ENCODE measurements at places on chromosomes 2 and 18.

DNA sequence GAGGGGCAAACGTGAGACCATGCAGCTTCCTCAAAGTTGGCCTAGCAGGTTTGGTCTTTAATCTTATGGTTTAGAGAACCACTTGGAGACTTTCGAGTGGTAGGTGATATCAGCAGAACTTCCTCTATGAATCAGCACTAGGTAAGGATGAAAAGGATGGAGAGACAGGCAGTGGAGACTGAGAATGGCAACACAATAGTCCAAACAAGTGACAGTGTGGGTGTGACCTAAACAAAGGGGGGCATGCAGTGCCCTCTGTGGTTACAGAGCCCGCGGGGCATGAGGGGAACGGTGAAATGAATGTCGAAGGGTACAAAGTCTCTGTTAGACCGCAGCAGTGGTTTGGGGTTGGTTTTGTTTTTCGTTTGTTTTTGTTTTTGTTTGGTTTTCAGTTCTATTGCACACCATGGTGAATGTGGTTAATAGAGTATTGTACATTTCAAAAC lies 143.9 kb downstream of the L3MBTL4 start:
- DNase-seq: no peak

DNA sequence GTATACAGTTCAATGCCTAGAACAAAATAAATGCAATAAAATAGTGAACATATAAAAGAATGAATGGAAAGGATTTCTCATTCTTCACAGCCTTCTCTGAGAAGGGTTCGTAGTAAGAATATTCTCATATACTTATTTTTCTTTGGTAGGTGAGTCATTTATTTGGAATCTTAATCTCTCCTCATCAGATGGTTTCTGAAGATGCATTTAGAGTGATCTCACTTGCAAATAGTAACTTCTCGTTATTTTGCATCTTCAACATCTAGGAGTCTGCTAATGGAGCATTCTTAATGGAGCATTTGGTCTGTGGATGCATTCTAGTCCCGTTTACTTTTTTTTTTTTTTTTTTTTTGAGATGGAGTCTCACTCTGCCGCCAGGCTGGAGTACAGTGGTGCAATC lies 3.9 kb downstream of the UBXN4 start:
- no peak for DNase-seq

GRCh38 chr2:1153920-1154319 lies 203.3 kb downstream of the SNTG2 start:
- peak; percentile 92 for DNase-seq

GRCh38 chr2:56739413-56739812 lies 555.6 kb downstream of the CCDC85A start:
- no peak for DNase-seq

GRCh38 chr2:8374782-8375181 lies 307.1 kb upstream of the ID2 start:
- DNase-seq: no peak

DNA sequence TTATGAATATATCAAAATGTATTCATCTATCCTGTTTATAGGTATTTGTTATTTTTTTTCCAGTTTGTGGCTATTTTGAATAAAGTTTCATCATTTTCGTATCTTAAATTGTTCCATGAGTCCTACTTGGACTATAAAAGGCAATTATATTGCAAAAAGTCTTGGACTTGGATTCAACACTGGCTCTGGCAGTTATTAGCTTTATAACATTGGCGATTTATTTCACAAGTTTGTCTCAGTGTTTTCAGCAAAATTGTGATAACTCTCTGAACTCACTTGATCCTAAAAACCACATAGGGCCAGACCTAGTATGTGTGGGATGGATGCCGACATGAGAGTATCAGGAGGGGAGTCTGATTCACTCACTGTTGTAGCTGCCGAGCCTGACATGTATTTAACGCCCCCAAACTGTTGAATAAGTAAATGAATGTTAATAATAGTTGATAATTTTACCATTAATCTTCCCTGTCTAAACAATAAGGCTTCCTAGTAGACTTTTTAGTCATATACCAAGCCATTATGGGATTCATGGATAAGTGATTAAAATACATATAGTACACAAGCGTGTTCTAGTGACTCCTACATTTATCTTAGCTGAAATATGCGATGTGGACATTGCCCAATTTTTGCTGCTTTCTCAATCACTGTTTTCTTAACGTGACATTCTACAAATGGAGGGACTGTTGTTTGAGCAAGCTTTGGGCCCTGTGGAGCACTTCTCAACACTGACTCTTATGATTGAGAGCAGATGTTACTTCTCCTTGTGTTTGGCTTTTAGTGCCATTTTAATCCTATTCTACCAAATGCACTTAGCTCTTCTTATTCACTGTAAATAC lies 907.6 kb downstream of the EPHA4 start:
- peak; percentile 16 for DNase-seq

- DNase-seq: no peak
These were observed 126.3 kb downstream of the ALPK2 start for GRCh38 chr18:58502628-58503027.

- DNase-seq: peak; percentile 17
These were observed 24.2 kb upstream of the CPO start for GRCh38 chr2:206915121-206915520.

DNA sequence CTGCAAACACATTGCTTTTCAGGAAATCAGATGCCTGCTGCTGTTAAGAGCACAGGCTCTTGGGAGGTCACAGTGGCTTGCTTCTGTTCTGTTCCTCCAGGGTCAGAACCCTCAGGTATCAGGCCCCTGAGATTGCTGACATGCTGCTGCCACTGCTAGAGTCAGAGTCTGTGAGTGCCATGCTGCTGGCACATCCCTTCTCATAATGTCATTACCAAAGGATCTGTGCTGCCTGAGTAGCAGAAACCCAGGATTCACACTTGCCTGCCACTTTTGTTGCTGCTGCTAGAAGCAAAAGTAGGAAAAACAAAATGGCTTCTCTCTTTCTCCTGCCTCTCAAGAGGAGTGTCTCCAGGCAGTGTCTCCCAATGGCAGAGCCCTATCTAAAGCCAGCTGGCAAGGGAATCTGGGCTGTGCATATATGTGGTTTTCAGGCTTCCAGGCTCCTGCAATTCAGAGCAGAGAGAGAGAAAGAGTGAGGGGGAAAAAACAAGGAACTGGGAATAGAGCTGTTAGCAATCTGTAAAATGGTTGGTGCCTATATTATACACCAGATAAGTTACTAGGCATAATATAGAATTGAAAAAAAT lies 180.3 kb downstream of the MYCN start:
- DNase-seq: no peak

DNA sequence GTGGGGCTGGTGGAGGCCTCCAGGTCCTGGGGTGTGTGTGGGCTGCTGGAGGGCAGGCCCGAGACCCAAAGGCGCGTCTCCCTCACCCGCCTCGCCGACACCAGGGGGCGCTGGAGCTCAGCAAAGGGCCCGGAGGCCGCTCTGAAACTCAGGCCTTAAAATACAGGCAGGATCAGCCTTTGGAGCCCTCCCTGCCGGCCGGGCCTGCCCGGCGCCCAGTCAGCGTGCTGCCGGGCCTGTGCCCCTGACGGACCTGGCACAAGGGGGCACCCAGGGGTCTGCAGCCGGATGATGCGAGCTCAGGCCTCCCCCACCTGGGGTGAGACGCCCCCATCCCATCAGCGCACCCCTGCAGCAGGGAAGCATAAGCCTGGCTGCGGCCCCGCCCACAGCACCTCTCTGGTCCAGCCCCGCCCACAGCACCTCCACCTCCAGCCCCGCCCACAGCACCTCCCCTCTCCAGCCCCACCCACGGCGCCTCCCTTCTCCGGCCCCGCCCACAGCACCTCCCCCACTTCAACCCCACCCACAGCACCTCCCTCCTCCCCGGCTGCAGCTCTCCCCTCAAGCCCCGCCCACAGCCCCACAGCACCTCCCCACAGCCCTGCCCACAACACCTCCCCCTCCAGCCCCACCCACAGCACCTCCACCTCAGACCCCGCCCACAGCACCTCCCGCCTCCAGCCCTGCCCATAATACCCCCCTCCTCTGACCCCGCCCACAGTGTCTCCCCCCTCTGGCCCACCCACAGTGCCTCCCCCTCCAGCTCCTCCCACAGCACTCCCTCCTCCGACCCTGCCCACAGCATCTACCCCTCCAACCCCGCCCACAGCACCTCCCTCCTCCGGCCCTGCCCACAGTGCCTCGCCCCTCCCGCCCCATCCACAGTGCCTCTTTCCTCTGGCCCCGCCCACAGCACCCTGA lies 92.8 kb upstream of the OTOS start:
- peak; percentile 83 for DNase-seq

- DNase-seq: peak; percentile 43
These were observed 177.0 kb downstream of the CTIF start for GRCh38 chr18:48715711-48716361.

DNA sequence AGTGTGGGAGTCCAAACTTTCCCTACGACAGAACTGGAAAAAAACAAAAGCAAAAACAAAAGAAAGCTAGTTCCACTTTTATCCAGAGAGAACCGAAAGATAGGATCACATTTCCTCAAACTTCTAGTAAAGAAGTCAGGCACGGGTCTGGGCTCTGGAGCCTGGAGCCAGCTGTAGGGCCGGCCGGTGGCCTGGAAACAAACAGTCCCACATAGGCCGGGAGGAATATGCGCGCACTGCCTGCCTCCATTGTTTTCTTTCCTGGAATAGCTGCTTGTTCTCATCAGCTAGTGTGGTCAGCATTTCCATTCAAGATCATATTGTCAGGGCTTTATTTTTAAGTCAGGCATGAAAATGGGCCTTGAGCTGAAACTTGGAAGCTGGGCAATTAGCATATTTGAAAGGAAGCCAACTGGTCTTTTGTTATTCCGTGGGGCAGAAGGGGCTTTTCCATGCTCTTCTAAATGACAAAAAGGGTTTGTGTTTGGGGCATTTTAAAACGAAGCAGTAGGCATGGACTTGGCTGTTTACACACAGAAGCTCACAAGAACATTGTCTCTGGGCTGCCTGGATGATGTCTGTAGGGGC lies 58.7 kb upstream of the RFX8 start:
- DNase-seq: peak; percentile 68

DNA sequence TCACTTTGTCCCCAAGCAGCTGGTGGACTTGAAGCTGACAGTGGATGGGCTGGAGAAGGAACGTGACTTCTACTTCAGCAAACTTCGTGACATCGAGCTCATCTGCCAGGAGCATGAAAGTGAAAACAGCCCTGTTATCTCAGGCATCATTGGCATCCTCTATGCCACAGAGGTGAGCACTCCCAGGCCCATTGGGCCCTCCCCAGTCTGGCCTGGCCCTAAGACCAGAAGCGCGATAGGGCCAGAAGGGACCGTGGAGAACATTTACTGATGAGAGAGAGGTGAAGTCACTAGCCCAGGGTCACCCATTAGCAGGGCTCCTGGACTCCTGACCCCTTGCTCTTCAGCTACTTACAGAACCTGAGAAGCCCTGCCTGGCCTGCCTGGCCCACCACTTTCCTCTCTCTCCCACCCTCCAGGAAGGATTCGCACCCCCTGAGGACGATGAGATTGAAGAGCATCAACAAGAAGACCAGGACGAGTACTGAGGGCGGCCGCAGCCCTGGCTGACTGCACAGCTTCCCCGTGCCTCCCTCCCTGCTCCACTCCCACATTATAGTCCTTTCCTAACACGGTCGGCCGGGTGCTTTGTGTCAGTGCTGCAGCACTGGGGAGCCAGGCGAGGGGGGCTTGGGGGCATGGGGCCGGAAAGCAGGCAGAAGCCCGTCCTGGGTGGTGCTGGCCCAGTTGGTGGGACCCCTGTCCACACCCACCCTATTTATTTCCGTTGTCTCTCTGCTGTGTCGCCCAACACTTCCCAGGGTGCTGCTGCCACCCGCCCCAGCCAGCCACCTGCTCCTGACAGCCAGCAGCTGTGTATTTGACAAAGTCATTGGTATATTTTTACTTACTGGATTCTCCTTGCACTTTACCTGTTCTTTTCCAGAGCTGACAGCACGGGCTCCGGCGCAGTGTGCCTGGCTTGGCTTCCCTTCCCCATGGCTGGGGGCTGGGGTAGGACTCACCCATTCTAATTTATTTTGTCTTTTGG lies 6.6 kb upstream of the TMEM214 start:
- DNase-seq: no peak

DNA sequence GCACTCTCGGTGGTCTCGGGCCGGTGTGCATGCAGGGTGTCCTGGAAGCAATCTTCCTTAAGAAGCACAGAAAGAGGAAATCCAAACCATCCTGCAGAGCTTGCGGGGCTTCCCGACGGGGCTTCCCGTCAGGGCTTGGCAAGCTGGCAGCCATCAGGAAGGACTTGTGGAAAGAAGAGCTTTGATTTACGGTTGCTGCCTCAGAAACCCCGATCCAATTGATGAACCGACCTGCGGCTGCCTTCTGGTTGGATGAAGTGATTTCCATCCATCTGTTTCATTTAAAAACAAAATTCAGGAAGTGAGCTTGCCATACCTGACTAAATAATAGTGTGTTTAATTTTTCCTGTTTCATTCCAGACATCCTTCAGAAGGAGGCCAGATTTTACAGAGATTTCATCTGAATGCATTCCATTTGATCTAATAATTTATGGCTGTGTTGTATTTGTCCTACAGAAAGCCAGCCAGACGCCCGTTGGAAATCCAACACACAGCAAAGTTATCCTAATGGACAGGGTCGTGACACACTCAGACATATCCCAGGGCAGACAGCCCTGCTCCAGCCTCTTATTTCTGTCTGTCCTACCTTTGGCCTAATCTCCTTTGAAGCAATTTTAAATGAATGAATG lies 141.3 kb downstream of the SEPTIN10 start:
- no peak for DNase-seq

DNA sequence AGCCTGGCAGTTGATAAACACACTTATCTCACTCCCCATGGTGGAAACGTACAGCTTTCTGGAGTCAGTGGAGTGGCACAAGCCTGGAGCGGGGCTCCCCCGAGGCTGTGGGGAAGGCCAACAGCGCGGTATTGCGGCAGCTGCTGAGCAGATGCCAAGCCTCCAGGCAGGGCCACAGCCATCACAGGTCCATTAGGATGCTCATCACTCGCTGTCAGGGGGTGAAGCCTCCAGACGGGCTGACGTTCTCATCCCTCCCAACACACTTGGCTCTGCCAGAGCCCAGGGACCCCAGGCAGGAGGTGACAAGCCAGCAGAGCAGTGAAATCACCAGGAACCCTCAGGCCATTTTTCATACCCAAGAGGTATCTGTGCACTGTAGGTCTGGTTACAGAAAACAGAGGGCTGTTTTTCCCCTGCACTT lies 529.2 kb upstream of the KLHL29 start:
- no peak for DNase-seq

DNA sequence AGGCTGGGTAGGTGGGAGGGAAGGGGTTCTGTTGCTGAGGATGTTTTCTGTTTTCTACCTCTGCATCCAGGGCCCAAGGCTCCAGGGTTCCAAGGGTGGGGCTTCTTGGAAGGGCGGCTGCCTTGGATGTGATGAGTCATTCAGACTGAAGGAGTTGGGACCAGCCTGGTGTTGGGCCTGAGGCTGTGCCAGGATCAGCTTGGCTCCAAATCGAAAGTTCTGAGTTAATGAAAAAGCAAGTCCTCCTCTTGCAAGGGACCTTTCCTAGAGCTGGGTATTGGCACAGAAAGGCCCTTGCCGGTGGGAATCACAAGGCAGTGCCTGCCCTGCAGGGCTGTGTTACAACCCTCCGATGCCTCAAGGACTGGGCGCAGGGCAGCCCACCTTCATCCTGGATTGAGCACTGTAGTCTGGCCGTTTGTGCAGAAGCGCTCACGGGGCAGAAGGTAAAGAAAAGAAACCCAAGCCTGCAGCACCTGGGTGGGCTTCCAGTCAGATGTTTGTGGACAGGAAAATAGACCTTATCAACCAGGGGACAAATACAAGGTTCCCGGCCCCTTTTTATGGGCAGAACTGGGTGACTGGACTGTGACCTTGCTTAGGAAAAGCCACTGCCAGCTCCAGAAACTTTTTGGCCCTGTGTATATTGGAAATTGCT lies 52.5 kb upstream of the MCFD2 start:
- DNase-seq: peak; percentile 64

GRCh38 chr18:46439037-46439436 lies 218.0 kb downstream of the LOXHD1 start:
- DNase-seq: no peak

All from muscle of leg (tissue), 16 donors.